ENCODE measurements at places on chromosomes 4 and X.
A peak's percentile ranks its signal among the peaks of the same experiment; 100 is the strongest.

- DNase-seq = no peak
These were observed 143.7 kb downstream of the RPA4 start for GRCh38 chrX:97027384-97027922.

- no peak for DNase-seq
These were observed 12.9 kb downstream of the MSX1 start for GRCh38 chr4:4872314-4872903.

GRCh38 chr4:1399508-1400190 lies 6.6 kb downstream of the NKX1-1 start:
- DNase-seq = peak; percentile 5

DNA sequence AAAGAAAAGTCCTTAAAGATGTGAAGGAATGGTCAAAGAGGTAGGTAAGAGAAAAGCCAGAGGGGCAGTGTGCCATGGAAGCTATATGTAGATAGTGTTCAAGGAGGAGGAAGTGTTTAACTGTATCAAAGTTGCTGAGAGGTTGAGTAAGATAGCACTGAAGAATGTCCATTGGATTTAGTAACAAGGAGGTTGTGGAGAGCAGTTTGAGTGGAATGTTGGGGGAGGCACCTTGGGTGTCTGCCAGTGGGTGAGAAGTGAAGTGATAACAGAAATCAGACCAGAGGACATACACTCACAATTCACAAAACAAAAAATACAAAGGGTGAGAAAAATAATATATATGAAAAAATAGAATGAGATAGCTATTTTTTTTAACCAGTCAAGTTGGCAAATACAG lies 121.3 kb upstream of the AMOT start:
- no peak for DNase-seq

GRCh38 chr4:61177367-61177766 lies 22.8 kb upstream of the ADGRL3 start:
- no peak for DNase-seq

DNA sequence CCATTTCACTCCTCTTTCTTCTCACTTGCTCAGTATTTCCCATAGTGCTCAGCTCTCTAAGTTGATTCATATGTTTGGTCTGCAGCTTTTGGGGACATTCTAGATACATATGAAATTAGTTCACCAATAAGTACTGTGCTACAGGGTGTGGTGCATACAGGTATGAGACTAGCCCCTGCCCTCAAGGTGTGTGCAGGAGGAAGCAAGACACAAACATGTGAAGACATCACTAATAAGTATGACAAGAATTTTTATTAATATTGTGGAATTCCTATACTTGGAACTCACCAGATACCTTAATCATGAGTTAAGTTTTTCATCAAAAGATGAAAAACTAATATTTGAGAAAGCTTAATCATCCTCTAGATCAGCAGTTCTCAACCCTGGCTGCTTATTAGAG lies 505.2 kb downstream of the ZNF674 start:
- no peak for DNase-seq

- peak; percentile 52 for DNase-seq
These were observed at the start of gene DNASE1L1 for GRCh38 chrX:154409222-154409871. Gene DNASE1L1 (minus strand): TSS chrX:154409254. CDS start chrX:154405568, 3,686 bp downstream.

DNA sequence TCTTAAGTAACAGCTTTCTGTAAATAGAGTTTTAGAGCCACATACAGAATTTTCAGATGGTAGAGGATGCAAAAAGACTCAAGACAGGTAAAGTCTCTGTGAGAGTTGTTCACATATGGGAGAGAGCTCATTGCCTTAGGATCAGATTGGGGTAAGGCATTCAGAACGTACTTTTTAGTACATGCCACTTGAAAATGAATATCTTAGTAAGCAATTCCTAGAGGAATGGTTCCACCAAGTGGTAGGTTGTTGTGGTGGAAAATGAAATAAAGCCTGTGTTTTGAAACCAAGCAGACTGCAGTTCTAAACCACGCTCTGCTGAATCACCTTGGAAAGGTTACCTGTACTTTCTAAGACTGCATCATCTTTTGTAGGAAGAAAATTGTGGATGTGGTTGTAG lies 547.0 kb upstream of the LCORL start:
- DNase-seq = no peak

DNA sequence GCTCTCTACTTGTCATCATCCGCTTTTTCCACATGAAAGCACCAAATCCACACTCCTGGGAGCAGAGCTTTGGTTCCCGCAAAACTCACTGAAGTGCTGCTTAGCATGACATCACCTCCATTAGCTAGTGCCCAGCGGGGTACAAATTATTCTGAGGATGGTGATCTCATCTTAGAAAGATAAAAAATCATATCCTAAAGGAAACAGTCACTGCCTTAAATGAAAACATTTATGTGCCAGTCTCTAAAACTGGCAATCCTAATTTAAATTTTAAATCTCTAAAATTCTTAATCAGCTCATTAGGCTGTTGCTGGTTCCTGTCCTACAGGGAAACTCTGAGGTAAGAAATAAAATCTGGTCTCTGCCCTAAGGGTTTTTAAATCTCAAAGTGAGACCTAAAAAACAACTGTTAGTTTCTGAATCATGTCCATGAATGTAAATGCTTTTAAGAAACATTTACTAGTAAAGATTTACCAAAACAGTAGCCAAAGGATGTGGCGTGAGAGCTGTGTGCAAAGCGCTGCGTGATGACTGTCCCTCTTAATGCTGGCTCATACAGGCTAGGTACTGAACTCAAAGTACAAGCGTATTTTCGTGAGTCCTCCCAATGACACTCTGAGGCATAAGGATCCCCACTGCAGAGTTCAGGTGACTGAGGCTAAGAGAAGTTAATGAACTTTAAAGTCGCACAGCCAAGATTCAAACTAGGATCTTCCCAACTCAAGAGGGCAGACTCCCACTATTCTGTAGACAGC lies 4.5 kb downstream of the CASP3 start:
- DNase-seq = no peak

DNA sequence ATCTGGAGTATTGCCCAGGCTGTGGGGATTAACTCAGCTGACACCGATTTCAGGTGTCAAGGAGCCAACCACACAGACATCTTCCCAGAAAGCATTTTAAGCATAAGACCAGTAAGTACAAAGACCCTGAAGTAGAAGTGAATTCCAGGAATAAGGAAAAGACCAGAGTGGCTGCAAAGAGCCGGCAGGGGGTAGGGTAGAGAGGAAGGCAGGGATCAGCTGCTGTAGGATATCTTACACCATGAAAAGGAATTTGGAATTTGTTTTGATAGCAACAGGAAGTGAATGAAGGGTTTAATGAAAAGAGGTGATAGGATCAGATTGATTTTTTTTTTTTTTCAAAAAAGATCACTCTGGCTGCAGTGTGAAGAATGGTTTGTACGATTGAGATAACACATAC lies 113.6 kb upstream of the PPARGC1A start:
- no peak for DNase-seq

- no peak for DNase-seq
These were observed 226.6 kb downstream of the NLGN4X start for GRCh38 chrX:6002056-6002455.

DNA sequence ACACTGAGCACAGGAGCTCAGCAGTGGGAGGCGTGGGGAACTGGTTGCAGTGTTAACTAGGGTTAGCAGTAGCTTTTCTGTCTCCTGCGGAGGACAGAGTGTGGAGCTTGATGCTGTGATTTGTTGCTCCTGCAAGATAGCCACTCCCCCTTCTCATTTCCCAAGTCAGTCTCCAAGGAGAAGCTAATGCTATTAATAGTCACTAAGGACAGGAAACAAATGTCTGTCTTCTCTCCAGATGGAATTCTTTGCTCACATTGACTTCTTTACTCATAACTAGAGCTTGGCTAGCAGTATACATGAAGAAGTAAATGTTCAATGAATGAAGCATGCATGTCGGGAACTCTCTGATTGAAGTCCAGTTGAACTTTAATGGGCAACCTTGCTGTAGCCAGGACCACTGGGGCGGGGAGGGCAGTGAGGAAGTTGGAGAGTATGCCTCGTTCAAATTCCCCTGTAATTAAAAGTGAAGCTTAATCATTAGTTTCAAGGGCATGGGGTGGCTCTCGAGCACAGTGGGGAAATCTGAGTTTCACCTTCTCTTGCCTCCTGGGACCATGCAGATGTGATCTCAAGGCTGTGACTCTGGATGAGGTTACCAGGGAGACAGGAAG lies 156.6 kb upstream of the SCML1 start:
- DNase-seq = no peak

- no peak for DNase-seq
These were observed 226.0 kb upstream of the PPP1R2C start for GRCh38 chrX:43003939-43004338.

- DNase-seq = no peak
These were observed 27.6 kb downstream of the ELOVL6 start for GRCh38 chr4:110170861-110171260.

DNA sequence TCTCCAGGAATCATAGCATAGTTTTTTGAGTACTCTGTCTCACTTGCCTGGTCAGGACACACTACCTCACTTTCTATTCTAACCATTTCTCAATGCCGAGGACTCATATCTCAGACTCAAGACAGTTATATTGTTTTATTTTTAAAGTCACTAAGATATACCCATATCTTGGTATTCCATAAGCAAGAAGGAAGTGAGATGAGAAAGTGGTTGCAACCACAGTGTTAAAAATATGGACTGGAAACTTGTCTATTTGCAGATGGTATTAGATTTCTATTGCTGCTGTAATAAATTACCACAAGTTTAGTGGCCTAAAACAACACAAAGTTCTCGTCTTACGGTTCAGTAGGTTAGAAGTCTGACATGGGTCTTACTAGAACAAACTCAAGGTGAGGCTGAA lies 344.8 kb upstream of the MAGEB2 start:
- DNase-seq = no peak

- no peak for DNase-seq
These were observed 37.1 kb downstream of the RGS12 start for GRCh38 chr4:3329887-3330286.

DNA sequence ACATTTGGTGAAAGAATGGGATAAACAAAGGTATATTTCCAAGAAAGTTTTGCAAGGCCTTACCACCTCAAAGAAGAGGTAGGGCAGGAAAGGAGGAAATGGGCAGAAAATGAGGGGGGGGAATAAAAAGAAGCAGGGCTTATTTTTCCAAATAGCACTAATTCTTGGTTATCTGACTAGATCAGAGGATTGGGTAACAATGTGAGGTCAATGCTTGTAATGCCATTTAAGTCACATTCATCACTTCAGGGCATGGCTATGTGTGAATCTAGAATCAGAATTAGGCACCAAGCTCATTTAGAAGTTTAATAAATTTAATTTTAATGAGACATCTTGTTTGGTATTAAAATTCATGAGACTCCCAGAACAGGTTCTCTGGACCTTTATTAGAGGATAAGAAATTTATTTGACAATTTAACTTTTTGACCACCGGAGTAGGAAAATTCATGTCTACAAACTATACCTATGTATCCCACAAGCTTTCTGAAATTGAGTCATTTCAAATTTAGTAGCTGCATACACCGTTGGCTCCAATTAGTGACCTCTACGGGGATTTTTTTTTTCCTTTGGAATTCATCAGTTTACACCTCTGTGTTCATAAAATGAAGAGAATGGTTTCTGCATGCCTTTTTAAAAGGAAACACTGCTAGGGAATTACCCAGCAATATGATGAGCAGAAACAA lies 1.4 kb upstream of the STS start:
- DNase-seq = no peak

DNA sequence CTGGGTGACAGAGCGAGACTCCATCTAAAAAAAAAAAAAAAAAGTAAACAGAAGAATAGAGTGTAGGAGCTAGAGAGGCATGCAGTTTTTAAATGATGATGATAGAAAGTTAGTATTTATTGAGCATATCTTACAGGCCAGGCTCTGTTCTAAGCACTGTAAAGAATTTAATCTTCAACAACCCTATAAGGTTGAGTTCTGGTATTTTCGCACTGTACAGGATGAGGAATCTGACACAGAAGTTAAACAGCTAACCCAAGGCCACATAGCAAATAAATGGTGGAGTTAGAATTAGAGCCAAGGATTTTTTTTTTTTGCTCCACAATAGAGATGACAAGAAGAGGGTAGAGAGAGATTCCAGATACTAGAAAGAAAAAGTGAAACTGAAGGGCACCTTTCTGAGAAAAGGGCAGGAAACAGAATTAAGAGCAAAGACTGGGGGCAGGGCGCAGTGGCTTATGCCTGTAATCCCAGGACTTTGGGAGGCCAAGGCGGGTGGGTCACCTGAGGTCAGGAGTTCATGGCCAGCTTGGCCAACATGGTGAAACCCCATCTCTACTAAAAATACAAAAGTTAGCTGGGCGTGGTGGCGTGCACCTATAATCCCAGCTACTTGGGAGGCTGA lies 56.1 kb downstream of the KLHL5 start:
- DNase-seq = no peak

- no peak for DNase-seq
These were observed 96.0 kb upstream of the IGFBP7 start for GRCh38 chr4:57206172-57206571.

DNA sequence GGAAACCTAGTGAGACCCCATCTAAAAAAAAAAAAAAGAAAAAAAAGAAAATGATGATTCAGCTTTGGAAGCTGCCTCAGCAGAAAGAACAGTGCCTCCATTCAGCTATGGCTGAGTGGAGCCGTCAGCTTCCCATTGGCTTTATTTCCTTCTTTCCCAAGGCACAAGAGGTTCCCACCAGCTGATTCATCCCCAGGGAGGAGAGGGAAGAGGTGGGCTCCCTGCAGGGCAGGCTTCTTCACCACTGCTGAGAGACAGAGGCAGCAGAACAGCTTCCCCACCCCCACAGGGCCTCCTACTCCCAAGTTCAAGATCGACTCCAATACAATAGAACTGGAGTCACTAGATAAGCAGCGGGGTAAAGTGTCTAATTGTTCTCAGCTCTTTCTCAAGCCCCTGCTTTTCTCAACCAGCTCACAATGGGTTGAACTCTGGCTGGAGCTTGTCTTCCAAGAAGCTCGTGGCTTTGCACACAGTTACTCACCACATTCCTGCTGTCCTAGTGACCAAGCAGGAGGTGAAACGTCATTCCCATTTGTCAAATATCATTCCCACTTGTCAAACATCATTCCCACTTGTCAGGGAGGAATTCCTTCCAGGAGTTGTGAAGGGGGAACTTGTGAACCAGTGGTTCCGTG lies 47.8 kb downstream of the FHDC1 start:
- DNase-seq = no peak

- DNase-seq = no peak
These were observed 30.1 kb upstream of the HGFAC start for GRCh38 chr4:3411676-3412075.

GRCh38 chr4:180100433-180101344 lies 2142.5 kb upstream of the TENM3 start:
- no peak for DNase-seq

GRCh38 chrX:102341867-102342266 lies 94.9 kb downstream of the NXF2 start:
- DNase-seq = no peak

DNA sequence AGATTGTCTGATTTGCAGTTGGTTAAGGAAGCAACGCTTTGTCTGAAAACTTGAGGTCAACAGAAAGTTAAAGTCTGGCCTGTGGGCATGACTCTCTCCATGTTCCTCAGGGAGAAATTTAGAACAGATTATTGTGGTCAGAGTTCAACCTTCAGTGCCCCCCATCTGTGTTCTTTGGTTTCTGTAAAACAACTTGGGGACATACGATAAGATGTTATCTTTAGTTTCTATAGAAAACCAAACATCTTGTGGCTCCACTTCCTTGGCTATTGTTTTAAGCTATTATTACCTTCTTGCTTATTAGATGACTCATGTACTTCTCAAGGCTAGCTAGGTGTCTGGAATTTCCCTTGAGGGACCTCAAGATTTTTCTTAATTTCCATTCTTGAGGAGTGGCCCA lies 507.7 kb downstream of the PDHA2 start:
- DNase-seq = no peak
